ENCODE measurements at places on chromosomes 16 and 17. TPM values are rescaled to one million over a fixed set of nuclear protein-coding genes. Genes with fewer than 3 reads are reported as not detected.
A peak's percentile ranks its signal among the peaks of the same experiment; 100 is the strongest.

DNA sequence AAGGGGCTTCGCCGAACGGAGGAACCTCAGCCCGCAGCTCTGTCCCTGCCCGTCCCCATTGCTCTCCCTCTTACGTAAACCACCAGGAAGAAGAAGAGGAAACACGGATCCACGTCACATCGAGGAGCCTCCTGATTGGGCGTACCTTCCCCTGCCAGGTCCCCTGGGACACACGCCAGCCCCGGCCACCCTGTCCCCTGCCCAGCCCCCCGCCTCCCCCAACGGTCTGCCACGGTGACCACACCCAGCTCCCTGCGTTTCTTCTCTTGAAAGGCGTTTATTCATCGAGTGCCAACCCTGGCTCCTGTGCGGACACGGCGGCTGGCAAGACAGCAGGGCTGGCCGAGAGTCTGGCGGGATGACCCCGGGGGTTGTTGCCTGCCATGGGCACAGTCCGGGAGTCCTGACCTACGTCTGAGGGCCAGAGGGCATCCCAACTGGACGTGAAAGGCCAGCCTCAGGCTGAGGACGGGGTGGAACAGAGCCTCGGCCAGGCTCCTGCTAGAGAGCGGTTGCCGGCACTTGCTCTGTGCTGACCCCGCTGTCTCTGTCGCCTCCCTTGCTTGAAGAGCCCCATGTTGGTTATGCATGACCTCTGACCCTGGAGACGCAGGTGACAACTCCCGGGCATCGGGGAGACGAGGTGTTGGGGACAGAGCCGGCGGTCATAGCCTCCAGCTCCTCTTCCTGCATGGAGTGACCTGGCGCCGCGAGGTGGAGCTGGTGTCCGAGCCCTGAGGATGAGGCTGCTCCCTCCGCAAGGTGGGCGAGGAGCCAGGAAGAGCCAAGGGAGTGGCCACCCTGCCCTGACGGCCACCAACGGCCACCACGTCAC, 40.5 kb upstream of the ACSF3 start:
- DNase-seq = no peak

The ZFP1 gene
- 25.3 TPM for total RNA-seq

DNA sequence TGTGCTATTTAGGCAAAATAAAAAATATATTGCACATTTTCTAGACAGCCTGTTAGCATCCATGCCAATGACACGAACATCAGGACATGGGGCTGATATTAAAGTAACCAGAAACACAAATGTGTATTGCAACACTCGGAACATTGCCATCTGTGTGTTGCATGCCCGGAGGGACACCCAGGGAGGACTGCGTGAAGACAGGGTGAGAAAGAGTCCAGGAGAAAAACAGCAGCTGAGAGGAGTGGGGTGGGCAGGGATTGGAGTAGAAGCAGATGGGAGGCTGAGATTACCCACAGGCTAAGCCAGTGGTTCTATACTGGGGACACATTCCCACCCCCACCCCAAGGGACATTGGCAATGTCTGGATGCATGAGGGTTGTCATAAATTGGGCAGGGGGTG, 114.8 kb downstream of the GRIN2A start:
- DNase-seq = no peak

The C16orf46 gene
- total RNA-seq = 11.3 TPM

- DNase-seq = no peak
Measured at GRCh38 chr16:81397879-81398520, 46.6 kb upstream of the CMIP start.

GRCh38 chr16:58028541-58029070, 3.1 kb downstream of the MMP15 start:
- DNase-seq = peak; percentile 77

The TBC1D3I gene
- not detected for total RNA-seq
